Chondrocyte (in vitro differentiated cells): ENCODE measurements at places on chromosomes 11 and 22.
A peak's percentile ranks its signal among the peaks of the same experiment; 100 is the strongest.

GRCh38 chr22:23212061-23213021 is 32.0 kb downstream of the BCR start:
- H3K36me3 ChIP-seq, result no peaks in the 10 kb centered on the region
- no peaks in the 10 kb centered on the region for H3K27me3 ChIP-seq
- peaks cover 15% of the 10 kb centered on the region for H3K4me1 ChIP-seq
- no peak for DNase-seq
- H3K27ac ChIP-seq, result no peak overlapping the region
- H3K4me3 ChIP-seq, result no peak overlapping the region

- no peak overlapping the region for H3K27ac ChIP-seq
- H3K4me3 ChIP-seq, result no peak overlapping the region
- H3K4me1 ChIP-seq, result no peaks in the 10 kb centered on the region
- DNase-seq, result no peak
- no peaks in the 10 kb centered on the region for H3K36me3 ChIP-seq
- H3K27me3 ChIP-seq, result peaks cover 8% of the 10 kb centered on the region
Observed at GRCh38 chr11:116384876-116385275, 387.9 kb downstream of the BUD13 start.

DNA sequence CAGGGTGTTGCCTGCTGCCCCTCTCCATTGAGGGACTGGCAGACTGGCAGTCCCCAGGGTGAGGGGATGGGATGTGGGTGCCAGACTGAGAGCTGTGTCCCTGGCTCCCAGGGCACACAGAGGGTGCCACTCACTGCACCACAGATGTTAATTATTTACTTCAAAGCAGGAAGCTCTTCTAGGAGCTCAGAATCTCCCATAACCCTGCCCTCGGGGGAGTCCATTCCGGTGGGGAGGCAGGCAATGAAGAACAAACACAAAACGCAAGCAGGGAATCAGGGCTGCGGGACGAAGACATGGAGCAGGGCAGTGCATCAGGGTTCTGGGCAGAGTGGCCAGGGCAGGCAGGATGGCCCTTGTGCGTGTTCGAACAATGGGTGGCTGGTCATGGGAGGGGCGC is 24.4 kb upstream of the FLRT1 start:
- no peak overlapping the region for H3K4me3 ChIP-seq
- no peaks in the 10 kb centered on the region for H3K36me3 ChIP-seq
- no peaks in the 10 kb centered on the region for H3K27me3 ChIP-seq

DNA sequence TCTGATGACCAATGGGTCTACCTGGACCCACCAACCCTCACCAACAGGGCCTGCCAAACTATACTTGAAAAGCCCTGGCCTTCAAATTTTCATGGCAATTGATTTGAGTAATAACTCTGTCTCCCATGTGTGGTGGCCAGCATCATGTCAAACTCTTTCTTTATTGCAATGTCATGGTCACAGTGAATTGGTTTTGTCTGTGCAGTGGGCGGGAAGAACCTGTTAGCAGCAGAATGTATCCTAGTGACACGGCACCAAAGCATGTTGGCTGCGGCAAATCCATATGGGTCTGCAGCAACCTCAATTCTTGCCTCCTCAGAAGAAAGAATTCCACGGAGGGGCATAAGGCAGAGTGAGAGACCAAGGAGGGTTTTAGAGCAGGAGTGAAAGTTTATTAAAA is 19.6 kb upstream of the TMEM123 start:
- H3K4me3 ChIP-seq, result no peak overlapping the region
- peaks cover 53% of the 10 kb centered on the region for H3K4me1 ChIP-seq
- DNase-seq, result no peak
- H3K27ac ChIP-seq, result no peak overlapping the region

DNA sequence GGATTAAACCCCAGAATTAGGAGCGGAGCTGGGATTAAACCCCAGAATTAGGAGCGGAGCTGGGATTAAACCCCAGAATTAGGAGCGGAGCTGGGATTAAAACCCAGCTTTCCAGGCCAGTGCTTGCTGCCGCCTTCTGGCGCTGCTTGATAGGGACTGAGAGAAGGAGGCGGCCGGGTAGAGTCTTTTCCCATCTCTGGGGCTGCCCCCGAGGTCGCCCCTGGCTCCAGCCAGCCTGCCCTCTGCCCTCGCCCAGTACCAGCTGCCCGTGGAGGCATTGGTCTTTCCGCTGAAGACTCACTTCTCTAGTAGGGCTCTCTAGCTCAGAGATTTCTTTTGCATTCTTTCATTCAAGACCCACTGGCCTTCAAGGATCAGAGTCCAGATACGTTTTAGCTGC is 5.2 kb downstream of the TRMU start:
- peaks cover 9% of the 10 kb centered on the region for H3K4me1 ChIP-seq
- H3K27me3 ChIP-seq, result no peaks in the 10 kb centered on the region
- peak; percentile 63 for DNase-seq
- no peak overlapping the region for H3K4me3 ChIP-seq
- no peak overlapping the region for H3K27ac ChIP-seq
- peaks cover 28% of the 10 kb centered on the region for H3K36me3 ChIP-seq

- H3K27ac ChIP-seq, result no peak overlapping the region
- H3K36me3 ChIP-seq, result no peaks in the 10 kb centered on the region
- H3K27me3 ChIP-seq, result peaks cover 30% of the 10 kb centered on the region
- H3K4me1 ChIP-seq, result no peaks in the 10 kb centered on the region
- no peak overlapping the region for H3K4me3 ChIP-seq
- DNase-seq, result peak; percentile 47
Observed at GRCh38 chr22:48870436-48870835, 957.2 kb downstream of the BRD1 start.

- no peaks in the 10 kb centered on the region for H3K36me3 ChIP-seq
- no peaks in the 10 kb centered on the region for H3K4me1 ChIP-seq
- peaks cover 59% of the 10 kb centered on the region for H3K27me3 ChIP-seq
- H3K27ac ChIP-seq, result no peak overlapping the region
- H3K4me3 ChIP-seq, result no peak overlapping the region
- DNase-seq, result no peak
Observed at GRCh38 chr11:30422447-30423278, 99.8 kb downstream of the ARL14EP start.

- peaks cover 4% of the 10 kb centered on the region for H3K36me3 ChIP-seq
- H3K27me3 ChIP-seq, result no peaks in the 10 kb centered on the region
- H3K4me1 ChIP-seq, result peaks cover 31% of the 10 kb centered on the region
- DNase-seq, result no peak
- H3K27ac ChIP-seq, result peak overlapping the region; percentile 91
- peak overlapping the region; percentile 69 for H3K4me3 ChIP-seq
Observed at GRCh38 chr22:25070956-25071355, 118.4 kb downstream of the KIAA1671 start.

- no peak overlapping the region for H3K27ac ChIP-seq
- no peaks in the 10 kb centered on the region for H3K36me3 ChIP-seq
- no peaks in the 10 kb centered on the region for H3K4me1 ChIP-seq
- H3K27me3 ChIP-seq, result peaks cover 32% of the 10 kb centered on the region
Observed at GRCh38 chr11:134987223-134987768, 575.3 kb upstream of the B3GAT1 start.

DNA sequence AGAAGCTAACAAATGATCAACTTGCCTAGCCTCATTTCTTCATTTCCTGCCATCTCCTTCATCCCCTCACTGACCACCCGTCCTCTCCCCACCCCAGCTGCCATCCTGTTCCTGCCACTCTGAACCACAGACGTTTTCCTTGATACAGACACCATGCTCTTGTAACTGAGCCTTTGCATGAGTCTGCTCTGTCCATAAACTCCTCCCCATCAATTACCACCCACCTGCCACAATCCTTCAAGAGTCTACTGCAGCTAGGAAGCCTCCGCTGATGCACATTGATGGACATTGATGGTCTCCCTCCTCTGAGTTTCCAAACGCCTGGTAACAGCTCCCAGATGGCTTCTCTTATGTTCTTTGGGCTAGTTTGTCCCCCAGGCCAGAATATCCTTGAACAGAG is 193.8 kb downstream of the DBX1 start:
- no peak for DNase-seq
- H3K27ac ChIP-seq, result no peak overlapping the region
- H3K27me3 ChIP-seq, result no peaks in the 10 kb centered on the region
- peaks cover 28% of the 10 kb centered on the region for H3K4me1 ChIP-seq

- H3K27me3 ChIP-seq, result no peaks in the 10 kb centered on the region
- H3K4me3 ChIP-seq, result no peak overlapping the region
- no peak overlapping the region for H3K27ac ChIP-seq
- H3K4me1 ChIP-seq, result peaks cover 24% of the 10 kb centered on the region
Observed at GRCh38 chr11:108803776-108804175, 138.9 kb downstream of the DDX10 start.

GRCh38 chr11:74322667-74323066 is 11.2 kb upstream of the P4HA3 start:
- H3K27me3 ChIP-seq, result no peaks in the 10 kb centered on the region
- H3K4me3 ChIP-seq, result no peak overlapping the region
- no peak for DNase-seq
- H3K27ac ChIP-seq, result peak overlapping the region; percentile 70

DNA sequence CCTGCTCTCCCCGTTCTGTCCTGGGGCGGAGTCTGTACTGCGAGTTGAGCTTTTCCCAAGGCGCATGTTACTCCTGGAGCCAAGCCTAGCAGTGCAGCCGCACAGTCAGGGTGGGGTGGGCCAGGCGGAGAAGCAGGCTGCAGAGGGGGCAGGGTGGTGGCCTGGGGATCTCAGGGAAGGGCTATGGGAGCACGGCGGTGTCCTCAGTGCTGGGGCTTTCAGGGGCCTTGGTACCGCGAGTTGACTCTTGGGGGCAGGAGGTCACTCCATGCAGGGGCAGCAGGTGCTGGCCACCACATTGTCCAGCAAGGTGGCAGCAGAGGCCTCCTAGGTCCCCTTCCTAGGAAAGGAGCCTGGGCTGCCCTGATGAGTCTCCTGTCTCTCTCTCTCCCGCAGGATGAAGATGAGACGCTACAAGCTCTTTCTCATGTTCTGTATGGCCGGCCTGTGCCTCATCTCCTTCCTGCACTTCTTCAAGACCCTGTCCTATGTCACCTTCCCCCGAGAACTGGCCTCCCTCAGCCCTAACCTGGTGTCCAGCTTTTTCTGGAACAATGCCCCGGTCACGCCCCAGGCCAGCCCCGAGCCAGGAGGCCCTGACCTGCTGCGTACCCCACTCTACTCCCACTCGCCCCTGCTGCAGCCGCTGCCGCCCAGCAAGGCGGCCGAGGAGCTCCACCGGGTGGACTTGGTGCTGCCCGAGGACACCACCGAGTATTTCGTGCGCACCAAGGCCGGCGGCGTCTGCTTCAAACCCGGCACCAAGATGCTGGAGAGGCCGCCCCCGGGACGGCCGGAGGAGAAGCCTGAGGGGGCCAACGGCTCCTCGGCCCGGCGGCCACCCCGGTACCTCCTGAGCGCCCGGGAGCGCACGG is 14.9 kb upstream of the MIEF1 start:
- H3K36me3 ChIP-seq, result peaks cover 3% of the 10 kb centered on the region
- no peak overlapping the region for H3K4me3 ChIP-seq
- no peak for DNase-seq

GRCh38 chr22:50238755-50239154 is 6.1 kb downstream of the TUBGCP6 start:
- no peak for DNase-seq
- peaks cover 29% of the 10 kb centered on the region for H3K4me1 ChIP-seq
- no peaks in the 10 kb centered on the region for H3K27me3 ChIP-seq
- no peak overlapping the region for H3K4me3 ChIP-seq
- peaks cover 2% of the 10 kb centered on the region for H3K36me3 ChIP-seq
- H3K27ac ChIP-seq, result no peak overlapping the region

GRCh38 chr11:65611028-65611757 is 2.8 kb downstream of the MAP3K11 start:
- H3K27ac ChIP-seq, result no peak overlapping the region
- peaks cover 42% of the 10 kb centered on the region for H3K4me1 ChIP-seq
- H3K27me3 ChIP-seq, result no peaks in the 10 kb centered on the region
- peak overlapping the region; percentile 88 for H3K4me3 ChIP-seq
- H3K36me3 ChIP-seq, result peaks cover 9% of the 10 kb centered on the region
- no peak for DNase-seq

GRCh38 chr22:22976033-22976922 is 88.7 kb downstream of the IGLL5 start:
- peaks cover 28% of the 10 kb centered on the region for H3K27me3 ChIP-seq
- peaks cover 2% of the 10 kb centered on the region for H3K36me3 ChIP-seq
- no peak overlapping the region for H3K27ac ChIP-seq
- H3K4me3 ChIP-seq, result no peak overlapping the region
- DNase-seq, result no peak

DNA sequence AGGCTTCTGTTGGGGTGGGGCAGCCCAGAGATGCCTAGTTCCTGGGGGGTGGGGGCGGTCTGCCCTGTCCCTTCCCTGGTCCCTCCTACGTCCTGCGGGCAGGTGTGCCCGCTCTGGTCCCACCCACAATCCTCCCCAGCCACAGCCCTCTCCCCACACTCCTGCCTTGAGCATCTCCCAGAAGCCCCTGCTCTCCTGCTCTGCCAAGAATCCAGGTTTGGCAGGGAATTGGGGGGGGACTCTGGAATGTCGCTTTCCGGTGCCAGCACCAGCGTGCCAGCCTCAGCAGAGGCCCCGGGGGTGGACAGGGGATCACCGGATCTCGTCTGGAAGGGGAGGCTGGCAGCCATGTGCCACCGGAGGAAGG is 11.4 kb upstream of the PDGFB start:
- no peak for DNase-seq
- no peak overlapping the region for H3K4me3 ChIP-seq
- H3K27me3 ChIP-seq, result no peaks in the 10 kb centered on the region
- H3K4me1 ChIP-seq, result peaks cover 46% of the 10 kb centered on the region
- no peak overlapping the region for H3K27ac ChIP-seq

DNA sequence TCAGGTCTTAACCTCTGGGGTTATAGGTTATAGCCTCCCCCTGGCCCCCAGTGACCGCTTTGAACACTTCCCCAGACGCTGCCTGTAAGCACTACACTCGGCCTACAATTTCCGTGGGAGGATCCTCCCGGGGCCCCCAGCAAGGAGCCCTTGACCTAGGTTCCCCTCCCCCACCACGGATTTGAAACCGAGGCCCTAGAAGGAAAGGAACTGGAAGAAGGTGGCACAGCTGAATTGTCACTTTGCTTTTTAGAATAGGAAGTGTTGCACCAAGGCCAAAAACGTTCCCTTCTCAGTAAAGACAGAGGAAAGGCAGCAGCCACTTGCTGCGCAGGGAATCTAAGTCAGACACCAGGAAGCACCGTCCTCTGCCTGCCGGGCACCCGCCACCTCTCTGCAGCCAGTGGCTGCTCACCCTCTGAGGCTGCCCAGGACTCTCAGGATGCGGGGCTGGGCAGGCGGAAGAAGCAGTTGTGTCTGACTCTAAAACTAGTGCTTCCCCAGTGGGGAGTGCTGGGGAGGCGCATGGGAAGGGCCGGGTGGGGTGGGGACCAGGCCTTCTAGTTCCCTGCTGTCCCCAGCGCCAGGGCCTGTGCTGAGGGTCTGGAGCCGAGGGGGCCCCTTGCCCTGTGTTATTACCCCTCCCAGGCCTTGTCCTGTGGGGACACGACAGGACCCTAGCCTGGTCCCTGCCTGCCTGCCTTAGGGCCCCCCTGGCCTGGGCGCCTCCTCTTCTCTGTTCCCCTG is 7.9 kb upstream of the FLRT1 start:
- DNase-seq, result no peak
- H3K4me1 ChIP-seq, result no peaks in the 10 kb centered on the region
- H3K27ac ChIP-seq, result no peak overlapping the region
- peaks cover 1% of the 10 kb centered on the region for H3K36me3 ChIP-seq
- peaks cover 2% of the 10 kb centered on the region for H3K27me3 ChIP-seq
- no peak overlapping the region for H3K4me3 ChIP-seq

GRCh38 chr11:127803755-127804154 is 783.6 kb downstream of the ETS1 start:
- no peak for DNase-seq
- no peaks in the 10 kb centered on the region for H3K36me3 ChIP-seq
- H3K4me1 ChIP-seq, result no peaks in the 10 kb centered on the region
- no peak overlapping the region for H3K27ac ChIP-seq
- no peaks in the 10 kb centered on the region for H3K27me3 ChIP-seq

- no peak overlapping the region for H3K4me3 ChIP-seq
- peaks cover 14% of the 10 kb centered on the region for H3K4me1 ChIP-seq
- H3K27me3 ChIP-seq, result no peaks in the 10 kb centered on the region
- no peaks in the 10 kb centered on the region for H3K36me3 ChIP-seq
- H3K27ac ChIP-seq, result peak overlapping the region; percentile 33
Observed at GRCh38 chr11:15258433-15259165, 143.9 kb downstream of the INSC start.
